ENCODE measurements at places on chromosomes 6 and 20.

DNA sequence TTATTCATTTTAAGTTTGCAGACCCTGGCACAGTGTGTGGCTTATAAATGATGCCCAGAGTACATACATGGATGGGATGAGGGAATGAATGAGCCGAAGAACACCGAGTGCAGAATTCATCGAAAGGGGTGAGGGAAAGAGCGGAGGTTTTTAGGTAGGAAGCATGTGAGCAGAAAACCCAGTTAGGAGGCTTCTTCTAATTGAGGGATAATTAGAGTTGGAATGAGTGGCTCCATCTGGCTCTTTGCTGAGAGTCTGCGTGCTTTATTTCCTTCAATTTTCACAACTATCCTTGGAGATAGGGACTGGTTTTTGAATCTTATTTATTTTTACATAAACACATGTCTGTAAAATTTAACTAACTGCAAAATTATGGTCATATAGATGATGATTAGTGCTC lies 150.7 kb downstream of the DOK5 start:
- no peaks in the 10 kb centered on the region for H3K36me3 ChIP-seq
- no peak overlapping the region for H3K4me3 ChIP-seq
- no peaks in the 10 kb centered on the region for H3K4me1 ChIP-seq
- H3K27ac ChIP-seq, result no peak overlapping the region
- no peaks in the 10 kb centered on the region for H3K27me3 ChIP-seq
- no peak for DNase-seq

DNA sequence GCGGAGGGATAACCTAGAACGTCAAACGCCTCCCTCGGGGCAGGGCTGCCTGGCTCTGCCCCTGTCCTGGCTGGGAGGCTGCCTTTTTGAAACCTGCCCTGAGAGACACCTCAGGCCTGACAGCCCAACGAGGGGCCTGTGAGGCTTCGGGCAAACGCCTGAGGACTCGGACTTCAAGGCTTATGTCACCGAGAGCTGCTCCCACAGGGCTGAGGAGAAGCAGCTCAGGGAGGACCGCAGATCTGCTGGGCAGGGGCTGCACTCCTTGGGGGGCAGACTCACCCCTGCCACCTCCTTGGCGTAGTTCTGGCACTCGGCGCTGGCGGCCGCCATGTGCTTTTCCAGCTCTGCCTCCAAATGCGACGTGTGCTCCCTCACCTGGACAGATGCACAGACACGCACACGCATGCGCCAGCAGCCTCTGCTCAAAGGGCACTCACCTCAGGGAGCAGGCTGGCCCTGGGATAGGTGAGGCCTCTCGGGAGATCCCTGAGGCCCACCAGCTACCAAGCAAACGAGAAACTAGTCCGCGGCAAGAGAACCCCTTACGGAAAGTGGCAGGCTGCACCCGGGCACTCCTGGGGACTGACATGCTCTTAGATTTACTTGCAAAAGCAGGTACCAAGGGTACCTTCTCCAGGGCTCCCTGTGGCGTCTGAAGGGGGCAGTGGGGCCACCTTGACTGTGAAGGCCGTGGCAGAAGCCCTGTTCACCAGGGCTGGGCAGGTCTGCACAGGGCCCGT lies 49.6 kb downstream of the DSTN start:
- no peak overlapping the region for H3K27ac ChIP-seq
- H3K27me3 ChIP-seq, result no peaks in the 10 kb centered on the region
- H3K4me3 ChIP-seq, result no peak overlapping the region
- peak; percentile 4 for DNase-seq
- H3K36me3 ChIP-seq, result peaks cover 3% of the 10 kb centered on the region
- H3K4me1 ChIP-seq, result no peaks in the 10 kb centered on the region

DNA sequence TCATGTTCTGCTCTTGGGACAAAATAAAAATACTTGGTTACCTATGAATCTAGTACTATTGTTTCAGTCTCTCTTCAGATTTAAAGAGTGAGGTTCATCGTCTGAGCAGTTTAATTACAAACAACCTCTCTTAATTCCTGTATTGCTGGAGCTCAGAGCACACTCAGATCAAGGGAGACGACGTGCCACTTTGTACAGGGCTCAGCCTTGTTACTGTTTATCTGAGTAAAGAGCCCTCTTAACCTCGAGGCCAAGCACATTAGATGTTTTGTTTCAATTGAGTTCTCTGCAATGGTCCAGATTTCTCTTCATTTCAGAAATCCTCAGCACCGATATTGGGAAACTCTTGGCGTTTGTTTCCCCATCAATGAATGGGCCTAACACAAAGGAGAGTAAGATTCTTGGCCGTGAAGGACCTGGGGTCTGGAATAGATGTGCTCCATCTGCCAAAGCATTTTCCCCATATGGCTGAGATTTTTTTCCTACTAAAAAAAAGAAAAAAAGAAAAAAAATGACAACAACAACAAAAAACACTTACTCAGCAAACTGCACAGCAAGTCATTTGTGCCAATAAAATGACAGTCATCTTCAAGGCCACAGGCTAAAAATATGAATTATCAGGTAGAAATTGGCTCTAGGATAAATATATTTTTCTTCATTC lies 82.6 kb upstream of the CCN6 start:
- DNase-seq, result no peak
- peaks cover 6% of the 10 kb centered on the region for H3K4me1 ChIP-seq
- no peaks in the 10 kb centered on the region for H3K27me3 ChIP-seq
- H3K4me3 ChIP-seq, result no peak overlapping the region
- H3K36me3 ChIP-seq, result no peaks in the 10 kb centered on the region

GRCh38 chr6:10414756-10415616 lies at the start of gene TFAP2A:
TSS of gene TFAP2A (minus strand) at chr6:10415074. CDS start at chr6:10414991, 83 bp downstream.
- H3K36me3 ChIP-seq, result no peaks in the 10 kb centered on the region
- no peak for DNase-seq
- no peak within 1 kb of the TSS for H3K4me3 ChIP-seq
- H3K27ac ChIP-seq, result no peak within 1 kb of the TSS
- peaks cover 94% of the 10 kb centered on the region for H3K27me3 ChIP-seq
- H3K4me1 ChIP-seq, result no peaks in the 10 kb centered on the region

DNA sequence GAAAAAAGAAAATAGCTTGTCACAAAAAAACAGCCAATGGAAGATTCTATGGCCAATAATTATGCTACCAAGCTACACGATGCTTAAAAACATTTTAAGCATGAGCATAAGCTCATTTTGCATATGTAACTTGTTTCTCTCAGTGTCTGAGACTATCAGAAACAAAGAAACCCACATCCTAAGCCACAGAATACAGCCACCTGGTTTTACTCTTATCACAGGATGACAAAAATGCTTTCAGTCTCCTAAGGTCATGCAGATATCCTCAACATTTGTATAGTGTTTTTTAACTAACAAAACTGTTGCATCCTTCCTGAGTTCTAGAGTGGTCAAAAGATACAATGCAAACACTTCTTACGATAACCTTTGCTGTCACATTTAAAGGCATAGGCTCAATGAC lies 172.1 kb upstream of the RUNX2 start:
- no peak overlapping the region for H3K27ac ChIP-seq
- H3K27me3 ChIP-seq, result no peaks in the 10 kb centered on the region
- H3K36me3 ChIP-seq, result no peaks in the 10 kb centered on the region
- H3K4me1 ChIP-seq, result no peaks in the 10 kb centered on the region
- DNase-seq, result no peak

DNA sequence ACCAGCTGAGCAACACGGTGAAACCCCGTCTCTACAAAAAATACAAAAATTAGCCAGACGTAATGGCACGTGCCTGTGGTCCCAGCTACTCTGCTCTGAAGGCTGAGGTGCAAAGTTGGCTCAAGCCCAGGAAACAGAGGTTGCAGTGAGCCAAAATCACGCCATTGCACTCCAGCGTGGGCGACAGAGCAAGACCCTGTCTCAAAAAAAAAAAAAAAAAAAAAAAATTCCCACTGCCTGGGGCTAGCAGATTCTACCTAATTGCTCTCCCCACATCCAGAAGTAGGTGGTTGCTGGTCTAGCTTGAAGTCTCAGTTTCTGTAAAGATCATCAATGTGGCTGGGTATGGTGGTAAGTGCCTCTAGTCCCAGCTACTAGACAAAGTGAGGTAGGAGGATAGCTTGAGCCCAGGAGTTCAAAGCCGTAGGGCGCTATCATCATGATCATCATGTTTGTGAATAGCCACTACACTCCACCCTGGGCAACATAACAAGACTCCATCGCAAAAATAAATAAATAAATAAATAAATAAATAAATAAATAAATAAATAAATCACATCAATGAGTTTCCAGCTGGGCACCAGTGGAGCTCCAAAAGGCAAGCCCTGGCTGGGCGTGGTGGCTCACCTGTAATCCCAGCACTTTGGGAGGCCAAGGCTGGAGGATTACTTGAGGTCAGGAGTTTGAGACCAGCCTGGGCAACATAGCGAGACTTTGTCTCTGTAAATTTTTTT lies 6.3 kb upstream of the AP5S1 start:
- no peaks in the 10 kb centered on the region for H3K27me3 ChIP-seq
- H3K27ac ChIP-seq, result no peak overlapping the region
- no peak for DNase-seq
- H3K36me3 ChIP-seq, result no peaks in the 10 kb centered on the region
- peaks cover 31% of the 10 kb centered on the region for H3K4me1 ChIP-seq

DNA sequence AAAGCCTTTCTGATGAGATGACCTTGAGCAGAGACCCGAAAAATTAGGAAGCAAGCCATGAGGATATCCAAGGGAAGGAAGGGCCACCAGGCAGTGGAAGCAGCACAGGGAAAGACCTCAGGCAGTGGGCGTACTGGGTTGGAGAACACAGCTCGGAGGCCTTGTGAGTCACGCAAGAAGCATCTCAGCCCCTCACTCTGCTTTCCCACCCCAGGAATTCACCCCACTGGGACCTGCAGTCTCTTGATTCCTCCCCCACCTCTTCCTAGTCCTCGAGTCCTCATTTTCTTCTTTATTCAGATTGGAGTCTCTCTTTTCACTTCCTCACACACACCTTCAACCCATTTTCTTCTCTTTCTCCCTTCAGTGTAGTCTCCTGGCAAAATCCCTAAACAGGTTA lies 27.0 kb downstream of the RPRD1B start:
- peaks cover 72% of the 10 kb centered on the region for H3K36me3 ChIP-seq
- no peaks in the 10 kb centered on the region for H3K4me1 ChIP-seq
- no peak overlapping the region for H3K4me3 ChIP-seq

- no peaks in the 10 kb centered on the region for H3K36me3 ChIP-seq
- H3K27me3 ChIP-seq, result no peaks in the 10 kb centered on the region
- H3K4me3 ChIP-seq, result no peak overlapping the region
- no peak overlapping the region for H3K27ac ChIP-seq
- no peak for DNase-seq
Observed at GRCh38 chr6:4794140-4794707, 18.0 kb downstream of the CDYL start.
